ENCODE measurements at places on chromosomes 2 and 18.

DNA sequence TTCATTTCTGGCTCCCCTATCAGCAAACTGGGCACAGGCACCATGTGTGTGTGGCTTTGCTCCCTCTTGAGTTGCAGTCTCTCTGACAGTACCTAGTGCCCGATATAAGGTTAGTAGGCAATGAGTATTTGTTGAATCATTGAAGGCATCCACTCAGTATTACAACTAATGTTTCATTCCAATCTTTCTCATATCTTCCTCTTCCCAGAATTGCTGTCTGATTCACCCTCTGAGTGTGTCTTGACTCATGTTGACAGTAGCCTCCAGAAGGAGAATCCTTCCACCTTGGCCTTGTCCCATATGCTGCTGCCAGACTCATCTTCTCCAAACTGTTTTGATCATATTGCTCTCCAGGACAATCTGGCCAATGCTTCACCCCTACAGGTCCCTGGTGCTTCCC is 202.5 kb downstream of the LRRTM1 start:
- no peak for DNase-seq

DNA sequence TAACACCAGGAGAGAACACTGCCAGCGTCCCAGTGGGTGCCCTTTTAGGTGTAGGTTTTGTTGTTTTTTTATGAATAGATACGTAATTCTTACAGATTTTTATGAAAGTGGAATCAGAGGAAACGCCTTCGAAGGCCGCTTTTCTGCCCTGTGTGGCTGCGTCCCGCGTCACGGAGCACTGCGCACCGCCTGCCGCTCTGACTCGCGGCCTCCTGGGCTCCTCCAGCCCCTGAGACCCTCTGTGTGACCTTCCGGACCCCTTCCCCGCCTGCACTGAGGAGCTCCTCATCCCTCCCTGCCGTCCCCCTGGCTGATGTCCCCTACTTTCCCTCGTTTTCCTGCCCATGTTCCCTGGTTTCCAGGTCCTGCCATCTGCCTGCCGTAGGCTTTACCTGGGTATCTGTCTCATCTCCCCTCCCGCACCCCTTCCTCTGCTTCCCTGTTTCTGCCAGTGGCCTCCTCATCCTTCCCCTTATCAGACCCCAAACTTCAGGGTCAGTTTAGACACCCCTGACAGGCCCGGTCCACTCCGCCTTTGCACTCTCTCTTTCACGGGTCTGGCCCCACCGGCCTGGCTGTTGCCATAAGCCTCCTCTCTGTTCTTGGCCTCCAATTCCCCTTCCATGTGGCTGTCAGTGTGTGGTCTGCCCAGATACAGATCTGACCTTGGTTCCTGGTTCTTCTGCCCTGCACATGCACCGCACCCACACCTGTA is 32.7 kb downstream of the PDIA6 start:
- DNase-seq: no peak

GRCh38 chr2:65957886-65958285 is 477.0 kb upstream of the MEIS1 start:
- no peak for DNase-seq

- no peak for DNase-seq
Observed at GRCh38 chr2:24538720-24539119, 47.7 kb downstream of the NCOA1 start.

- no peak for DNase-seq
Observed at GRCh38 chr2:205025580-205026240, 480.4 kb downstream of the PARD3B start.

GRCh38 chr2:195737511-195738325 is 80.7 kb downstream of the SLC39A10 start:
- DNase-seq: no peak

DNA sequence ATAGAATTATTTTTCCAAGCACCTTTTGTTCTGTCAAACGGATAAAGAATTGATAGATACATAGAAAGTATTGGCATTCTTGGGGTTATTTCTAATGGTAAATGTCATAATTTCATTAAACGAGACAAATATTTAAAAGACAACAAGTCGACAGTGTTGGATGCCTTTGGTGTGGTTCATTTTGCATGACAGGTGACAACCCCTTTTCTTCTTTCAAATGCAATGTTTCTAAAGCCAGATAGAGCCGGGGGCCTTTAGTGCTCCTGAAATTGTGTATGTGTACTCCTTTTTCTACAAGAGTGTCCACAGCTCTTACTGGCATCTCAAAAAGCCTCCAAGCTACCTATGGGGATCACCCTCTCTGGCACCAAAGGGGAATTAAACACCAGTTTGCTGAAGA is 350.8 kb upstream of the ID2 start:
- DNase-seq: no peak
